ENCODE measurements at places on chromosomes 3 and 15. TPM values are rescaled to one million over a fixed set of nuclear protein-coding genes. Genes with fewer than 3 reads are reported as not detected.

- DNase-seq = no peak
- no peak overlapping the region for H3K4me3 ChIP-seq
- H3K27ac ChIP-seq = no peak overlapping the region
- H3K27me3 ChIP-seq = no peaks in the 10 kb centered on the region
- H3K4me1 ChIP-seq = no peaks in the 10 kb centered on the region
Measured at GRCh38 chr15:24819680-24820079, 135.1 kb upstream of the SNRPN start.

DNA sequence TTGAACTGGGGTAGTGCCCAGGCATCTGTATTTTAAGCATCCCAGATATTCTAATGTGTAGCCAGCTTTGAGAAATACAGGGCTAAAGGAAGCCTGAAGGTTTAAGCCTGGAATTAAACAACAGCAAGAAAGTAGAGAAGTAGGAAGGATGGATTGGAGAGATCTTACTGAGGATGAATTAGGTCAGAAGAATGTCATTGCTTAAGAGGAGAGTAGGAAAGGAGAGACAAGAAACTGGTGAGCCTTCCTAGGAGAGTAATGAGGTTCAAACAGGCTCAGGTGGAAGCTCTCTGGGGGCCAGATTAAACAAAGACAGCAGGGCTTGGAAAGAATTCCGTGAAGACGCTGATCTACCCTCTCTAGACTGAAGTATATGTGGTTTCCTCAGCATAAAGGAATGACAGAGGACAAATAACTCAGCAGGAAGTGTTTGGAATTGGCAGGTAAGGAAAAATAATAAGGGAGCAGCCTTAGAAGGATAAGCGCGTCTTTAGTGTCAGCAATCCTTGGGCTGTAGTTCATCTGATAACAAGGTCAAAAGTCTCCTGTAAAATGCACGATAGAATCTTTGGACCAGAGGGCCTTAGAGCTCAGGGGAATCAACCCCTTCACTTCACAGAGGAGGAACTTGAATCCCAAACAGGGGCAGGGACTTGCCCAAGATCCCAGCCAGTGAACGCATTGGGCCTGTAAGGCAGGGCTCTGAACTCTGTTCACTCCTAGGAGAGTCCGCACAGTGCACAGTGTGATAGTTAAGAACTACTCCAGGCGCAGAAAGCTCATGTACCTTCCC is 90.9 kb downstream of the TP63 start:
- no peak overlapping the region for H3K4me3 ChIP-seq
- no peaks in the 10 kb centered on the region for H3K36me3 ChIP-seq
- no peak for DNase-seq
- H3K4me1 ChIP-seq = no peaks in the 10 kb centered on the region

DNA sequence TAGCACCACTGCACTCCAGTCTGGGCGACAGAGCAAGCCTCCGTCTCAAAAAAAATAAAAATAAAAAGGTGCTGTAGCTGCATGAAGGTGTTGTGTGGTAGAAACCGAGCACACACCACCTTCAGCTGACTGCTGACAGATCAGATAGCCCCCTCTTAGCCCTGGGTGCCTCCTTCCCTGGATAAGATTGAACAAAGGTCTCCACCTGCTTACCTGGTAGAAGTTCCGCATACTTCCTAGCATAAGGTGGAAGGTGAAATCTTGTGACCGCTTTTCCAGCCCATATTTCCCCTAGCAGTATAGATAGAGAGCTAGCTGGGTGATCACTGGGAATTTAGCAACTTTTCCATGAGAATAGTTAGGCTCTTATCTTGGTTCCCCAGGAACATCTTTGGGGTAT is 18.7 kb upstream of the NEO1 start:
- DNase-seq = no peak
- H3K36me3 ChIP-seq = no peaks in the 10 kb centered on the region
- no peaks in the 10 kb centered on the region for H3K27me3 ChIP-seq
- no peak overlapping the region for H3K27ac ChIP-seq

- H3K36me3 ChIP-seq = peaks cover 19% of the 10 kb centered on the region
- no peak for DNase-seq
- no peaks in the 10 kb centered on the region for H3K27me3 ChIP-seq
Measured at GRCh38 chr15:65183865-65184159, 1.3 kb downstream of the CLPX start.

GRCh38 chr3:150653110-150653561 is 50.0 kb downstream of the SELENOT start:
- no peaks in the 10 kb centered on the region for H3K27me3 ChIP-seq
- no peaks in the 10 kb centered on the region for H3K36me3 ChIP-seq
- no peaks in the 10 kb centered on the region for H3K4me1 ChIP-seq
- no peak for DNase-seq

DNA sequence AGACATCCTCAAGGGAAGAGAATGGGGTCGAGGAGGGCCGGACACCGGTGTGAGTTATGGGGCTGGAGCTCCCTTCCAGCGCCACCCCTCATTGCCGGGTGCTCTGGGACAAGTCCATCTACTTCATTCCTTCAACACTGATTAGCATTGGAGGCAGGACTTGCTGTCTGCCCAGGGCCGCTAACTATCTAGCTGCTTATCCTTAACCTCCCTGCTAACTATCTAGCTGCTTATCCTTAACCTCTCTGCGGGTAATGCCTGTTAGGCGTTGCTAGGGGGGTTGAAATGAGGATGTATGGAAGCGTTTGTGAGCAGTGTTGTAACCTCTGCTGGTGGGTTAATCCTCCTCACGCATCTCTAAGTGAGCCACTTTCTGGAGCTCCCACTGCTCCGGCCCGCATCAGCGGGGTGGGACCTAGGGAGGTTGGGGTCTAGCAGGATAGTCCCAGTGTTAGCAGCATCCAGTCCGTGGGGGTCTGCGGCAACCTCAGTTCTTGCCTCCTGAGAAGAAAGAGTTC is 10.9 kb upstream of the CHAC1 start:
- no peaks in the 10 kb centered on the region for H3K4me1 ChIP-seq
- H3K27ac ChIP-seq = no peak overlapping the region
- H3K36me3 ChIP-seq = no peaks in the 10 kb centered on the region
- no peaks in the 10 kb centered on the region for H3K27me3 ChIP-seq
- H3K4me3 ChIP-seq = peak overlapping the region; percentile 75

GRCh38 chr3:34229876-34230275 is 431.4 kb downstream of the PDCD6IP start:
- no peak overlapping the region for H3K27ac ChIP-seq
- no peaks in the 10 kb centered on the region for H3K4me1 ChIP-seq
- no peaks in the 10 kb centered on the region for H3K27me3 ChIP-seq
- no peak overlapping the region for H3K4me3 ChIP-seq
- DNase-seq = no peak

Gene CAMP
- not detected for total RNA-seq
